Activated naive CD4-positive, alpha-beta T cell (primary cell): ENCODE measurements at places on chromosomes 7 and 10.

GRCh38 chr10:34369120-34369519, 446.0 kb downstream of the PARD3 start:
- no peak for DNase-seq

DNA sequence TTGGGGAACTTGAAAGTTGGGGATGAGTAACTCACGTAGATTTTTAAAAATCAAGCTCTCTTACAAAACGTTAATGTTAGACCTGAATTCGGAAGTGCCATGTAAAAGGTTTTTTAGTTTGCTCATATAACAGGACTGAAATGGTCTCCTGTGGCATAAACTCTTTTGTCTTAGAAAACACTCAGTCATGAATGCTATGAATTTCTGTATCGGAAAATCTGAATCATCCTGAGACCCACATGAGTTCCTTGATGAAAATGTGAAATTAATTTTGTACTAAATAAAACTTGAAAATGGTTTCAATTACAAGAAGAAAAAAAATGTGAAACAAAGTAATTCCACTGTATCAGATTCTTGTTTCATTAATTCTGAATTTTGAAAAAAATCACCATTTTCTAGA, 134.8 kb upstream of the BMPER start:
- DNase-seq = no peak

DNA sequence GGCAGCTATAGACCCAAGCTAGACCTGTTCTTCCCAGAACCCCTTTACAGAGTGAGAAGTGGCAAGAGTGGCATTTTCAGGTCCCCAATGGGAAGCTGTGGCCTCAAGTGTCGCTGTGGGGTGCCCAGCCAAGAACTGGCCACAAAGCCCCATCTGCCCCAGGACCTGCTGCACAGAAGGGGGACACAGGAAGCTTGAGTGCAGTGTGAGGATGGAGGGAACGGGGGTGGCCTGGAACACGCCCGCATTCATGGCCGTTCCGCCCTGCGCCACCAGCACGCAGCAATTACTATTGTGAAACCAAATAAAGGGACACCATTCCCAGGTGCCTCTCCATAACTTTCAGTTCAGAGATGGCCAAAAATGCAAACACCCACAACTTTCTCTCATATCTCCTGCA, 237.6 kb upstream of the TCERG1L start:
- no peak for DNase-seq

DNA sequence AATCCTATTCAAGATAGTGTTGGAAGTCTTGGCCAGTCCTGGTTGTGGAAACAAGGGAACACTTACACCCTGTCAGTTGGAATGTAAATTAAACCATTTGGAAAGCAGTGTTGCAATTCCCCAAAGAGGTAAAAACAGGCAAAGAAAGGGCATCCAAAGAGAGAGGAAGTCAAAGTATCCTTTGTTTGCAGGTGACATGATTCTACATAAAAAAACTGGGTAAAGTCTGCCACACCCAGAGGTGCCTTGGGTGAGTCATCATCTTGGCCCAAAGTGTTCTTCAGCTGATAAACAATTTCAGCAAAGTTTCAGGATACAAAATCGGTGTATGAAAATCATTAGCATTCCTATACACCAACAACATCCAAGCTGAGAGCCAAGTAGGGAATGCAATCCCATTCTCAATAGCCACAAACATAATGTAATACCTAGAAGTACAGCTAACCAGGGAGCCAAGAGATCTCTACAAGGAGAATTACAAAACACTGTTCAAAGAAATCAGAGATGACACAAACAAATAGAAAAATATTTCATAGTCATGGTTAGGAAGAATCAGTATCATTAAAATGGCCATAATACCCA, 278.7 kb downstream of the SDK1 start:
- no peak for DNase-seq

DNA sequence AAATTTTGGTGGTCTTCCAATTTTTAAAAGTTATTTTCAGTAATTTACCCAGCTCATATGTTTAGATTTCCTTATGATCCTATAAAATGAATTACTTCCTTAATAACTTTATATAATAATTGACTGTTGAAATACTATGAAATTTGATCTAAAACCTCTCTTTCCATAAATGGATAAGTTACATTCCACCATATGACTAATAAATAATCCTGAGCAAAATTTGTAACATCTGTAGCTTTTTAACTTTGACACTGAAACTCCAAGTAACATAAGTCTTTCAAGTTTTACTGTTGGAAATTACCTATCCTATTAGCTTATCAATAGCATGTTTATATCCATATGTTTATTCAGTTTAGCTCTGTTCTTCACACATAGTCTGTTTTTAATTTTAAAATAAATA, 85.3 kb downstream of the HECTD2 start:
- no peak for DNase-seq

DNA sequence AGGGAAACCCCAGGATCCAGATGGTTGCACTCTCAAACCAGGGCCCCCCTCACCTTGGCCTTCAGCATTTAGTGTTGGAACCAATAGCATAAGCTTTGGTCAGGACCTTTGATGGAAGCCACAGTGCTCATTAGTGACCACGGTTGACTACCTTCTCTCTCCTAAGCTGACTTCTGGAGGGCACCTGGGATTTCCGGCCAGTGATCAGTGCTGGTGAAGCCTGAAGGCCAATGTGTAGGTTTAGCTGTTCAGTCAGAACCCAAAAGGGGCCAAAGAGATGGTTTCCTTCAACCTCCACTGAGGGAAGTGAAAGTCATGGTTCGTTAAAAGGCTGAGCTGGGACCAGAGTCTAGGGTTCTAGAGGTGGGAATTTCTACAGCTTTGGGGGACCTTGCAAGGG, 46.4 kb downstream of the TCF7L2 start:
- DNase-seq = no peak

- no peak for DNase-seq
Observed at GRCh38 chr7:67621704-67622103, 625.1 kb downstream of the TYW1 start.

GRCh38 chr10:23291551-23292334, 52.9 kb downstream of the C10orf67 start:
- no peak for DNase-seq

- no peak for DNase-seq
Observed at GRCh38 chr10:3407208-3407607, 234.6 kb upstream of the PITRM1 start.
